Stimulated activated CD8-positive, alpha-beta memory T cell treated with anti-CD3 and anti-CD28 coated beads, Interleukin-2, amount 100 ng/mL, for 1 hour (primary cell): ENCODE measurements at places on chromosomes 5 and 9.

DNA sequence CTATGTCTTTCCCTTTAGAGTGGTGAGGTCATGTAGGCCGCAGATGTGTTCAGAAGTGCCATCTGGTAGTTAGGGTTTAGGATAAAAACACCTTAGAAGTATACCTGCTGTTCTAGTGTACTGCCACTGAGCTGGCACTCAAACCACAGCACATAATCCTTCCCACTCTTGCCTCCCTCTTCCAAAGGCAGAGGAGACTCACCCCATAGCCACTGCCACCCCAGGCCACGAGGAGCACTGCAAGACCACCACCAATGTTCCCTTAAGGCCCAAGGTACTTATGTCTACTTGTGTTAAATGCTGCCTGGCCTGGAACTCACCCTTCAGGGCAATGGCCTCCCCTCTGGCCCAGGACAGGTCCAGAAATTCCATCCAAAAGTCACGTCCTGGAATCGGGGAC, 379.5 kb upstream of the EDIL3 start:
- no peak for DNase-seq

DNA sequence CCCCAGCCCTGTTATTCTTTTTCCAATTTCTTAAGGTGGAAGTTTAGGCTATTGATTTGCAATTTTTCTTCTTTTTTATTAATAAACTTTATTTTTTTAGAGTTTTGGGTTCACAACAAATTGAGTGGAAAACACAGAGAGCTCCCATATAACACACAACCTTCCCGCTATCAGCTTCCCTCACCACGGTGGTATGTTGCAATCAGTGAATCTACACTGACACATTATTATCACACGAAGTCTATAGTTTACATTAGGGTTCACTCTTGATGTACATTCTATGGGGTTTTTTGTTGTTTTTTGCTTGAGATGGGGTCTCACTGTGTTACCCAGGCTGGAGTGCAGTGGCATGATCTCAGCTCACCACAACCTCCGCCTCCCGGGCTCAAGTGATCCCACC, 4.8 kb upstream of the NFX1 start:
- DNase-seq, result no peak

- DNase-seq, result no peak
Measured at GRCh38 chr9:122261469-122261881, 3.2 kb downstream of the RBM18 start.

- no peak for DNase-seq
Measured at GRCh38 chr5:170301149-170301548, 3.6 kb upstream of the LCP2 start.

DNA sequence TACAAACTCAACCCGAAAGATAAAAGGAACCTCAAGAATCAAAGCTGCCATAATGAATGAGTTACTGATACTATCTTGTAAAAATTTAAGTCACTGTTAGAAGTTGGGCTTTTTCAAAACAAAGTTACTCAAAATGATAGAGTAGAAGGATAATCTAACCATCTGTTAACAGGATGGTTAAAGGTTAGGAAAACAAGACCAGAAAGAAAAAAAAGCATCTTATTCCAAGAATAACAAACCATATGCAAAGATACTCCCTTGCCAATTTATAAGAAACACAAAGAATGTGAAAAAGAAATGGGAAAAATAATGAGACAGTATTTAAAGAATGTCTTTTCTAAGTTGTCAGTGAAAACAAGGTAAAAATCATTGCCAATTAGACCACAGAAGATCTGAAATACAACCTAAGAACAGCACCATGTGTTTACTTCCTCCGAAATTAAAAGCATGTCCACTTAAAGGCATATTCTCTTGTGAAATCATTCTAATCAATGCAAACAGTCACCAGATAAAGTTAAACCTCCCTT, 51.2 kb downstream of the STRBP start:
- no peak for DNase-seq

DNA sequence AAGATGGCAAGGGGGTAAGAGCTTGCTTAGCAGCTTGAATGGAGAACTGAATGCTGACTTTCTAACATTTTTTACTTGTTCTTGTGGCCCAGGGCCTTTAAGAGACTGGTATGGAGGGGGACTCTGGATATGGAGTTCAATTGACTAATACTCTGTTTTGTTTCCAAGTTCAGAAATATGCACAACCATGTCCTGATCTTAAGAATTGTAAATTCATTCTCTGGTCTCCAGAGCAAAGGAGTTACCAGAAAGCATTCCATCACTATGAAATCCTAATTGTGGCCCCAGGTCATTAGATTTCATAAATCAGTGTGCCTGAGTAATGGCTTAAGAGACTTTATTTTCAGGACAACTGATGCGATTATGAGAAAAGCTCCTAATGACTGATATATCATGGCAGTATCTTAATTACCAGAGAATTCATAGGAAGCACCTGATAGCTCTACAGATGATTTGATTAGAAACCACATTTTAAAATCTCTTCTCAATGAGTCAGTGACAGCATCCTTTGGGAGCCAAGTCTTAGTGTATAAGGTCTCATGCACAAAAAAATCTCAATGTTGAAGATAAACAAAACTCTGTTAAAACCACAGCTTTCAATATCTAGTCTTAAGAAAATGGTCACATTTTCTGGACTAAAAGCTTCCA, 613.6 kb upstream of the KLF4 start:
- no peak for DNase-seq
